ENCODE measurements at places on chromosomes 1 and 21.

DNA sequence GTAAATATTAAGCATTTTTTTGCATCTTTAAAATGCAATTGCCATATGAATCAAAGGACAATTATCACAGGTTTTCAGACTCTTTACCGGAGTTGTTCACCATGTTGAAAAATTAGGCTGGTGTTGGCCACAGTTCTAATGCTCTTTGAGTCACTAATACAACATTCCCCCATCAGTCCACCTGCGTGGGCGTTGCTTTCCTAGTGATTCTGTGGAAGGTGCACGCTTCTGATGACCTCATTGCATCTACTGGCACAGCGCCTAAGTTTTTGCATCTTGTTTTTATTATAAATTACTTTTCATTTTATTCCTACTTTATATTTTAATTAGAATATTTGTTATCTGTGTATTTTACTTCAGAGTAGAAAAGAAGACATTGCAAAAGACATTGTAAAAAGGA is 4.7 kb upstream of the F5 start:
- no peak for DNase-seq

DNA sequence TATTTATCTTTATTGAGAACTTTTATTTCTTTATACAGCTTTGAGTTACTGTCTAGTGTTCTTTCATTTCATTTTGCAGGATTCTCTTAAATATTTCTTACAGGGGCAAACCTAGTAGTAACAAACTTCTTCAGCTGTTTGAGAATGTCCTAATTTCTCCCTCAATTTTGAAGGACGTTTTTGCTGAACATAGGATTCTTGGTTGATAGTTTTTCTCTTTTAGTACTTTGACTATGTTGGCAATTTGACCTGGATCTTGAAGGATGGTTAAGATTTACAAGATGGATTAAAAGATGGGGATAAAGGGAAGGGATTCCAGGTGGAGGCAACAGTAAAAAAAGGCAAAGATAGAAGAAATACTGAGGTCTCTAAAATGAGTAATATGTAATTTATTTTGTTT is 38.9 kb downstream of the XPR1 start:
- no peak for DNase-seq

- no peak for DNase-seq
Observed at GRCh38 chr21:45864436-45864835, 117.1 kb upstream of the COL6A1 start.

- DNase-seq = peak; percentile 32
Observed at GRCh38 chr1:23216771-23217420, 406 bp downstream of the HTR1D start.

GRCh38 chr1:192579010-192579738 is 3.6 kb downstream of the RGS1 start:
- no peak for DNase-seq

DNA sequence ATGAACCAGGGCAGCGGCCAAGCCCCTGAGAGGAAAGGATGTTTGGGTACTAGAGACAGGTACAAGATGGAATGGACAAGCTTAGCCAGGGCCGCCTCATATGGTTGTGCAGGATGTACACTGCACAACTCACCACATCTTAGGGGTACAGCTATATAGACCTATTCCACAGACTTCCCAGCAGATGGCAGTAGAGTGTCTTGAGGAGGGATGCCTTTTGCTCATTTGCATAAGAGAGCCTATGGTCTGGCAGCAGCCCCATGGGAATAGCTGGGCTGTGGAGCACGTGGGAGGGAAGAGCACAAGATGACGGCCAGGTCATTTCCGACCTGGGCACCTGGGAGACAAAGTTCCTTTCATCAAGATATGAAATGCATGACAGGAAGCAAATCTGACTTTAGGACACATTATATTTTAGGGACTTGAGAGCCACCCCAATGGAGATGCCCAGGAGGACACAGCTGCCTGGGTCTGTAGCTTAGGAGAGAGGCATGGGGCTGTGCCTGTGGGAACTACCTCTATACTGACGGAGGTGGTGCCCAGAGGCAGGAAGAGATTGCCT is 215.5 kb downstream of the KCNJ6 start:
- DNase-seq = peak; percentile 81

DNA sequence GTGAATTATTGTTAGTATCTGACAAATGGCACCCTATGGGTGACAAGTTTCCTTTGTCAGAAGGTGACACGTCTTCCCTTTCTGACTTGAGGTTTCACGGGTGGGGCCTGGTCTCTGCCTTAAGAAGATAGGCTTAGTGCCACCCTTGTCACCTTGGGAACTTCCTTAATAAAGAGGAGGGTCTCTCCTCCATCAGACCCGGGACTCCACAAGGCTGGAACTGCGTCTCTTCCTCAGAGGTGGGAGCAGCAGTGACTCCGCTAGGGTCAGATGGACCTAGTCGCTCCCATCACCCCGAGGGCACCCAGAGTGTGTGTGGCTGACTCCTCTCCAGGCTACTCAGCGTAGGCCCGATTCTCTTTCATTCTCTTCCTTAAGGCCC is 774 bp upstream of the WDTC1 start:
- DNase-seq = peak; percentile 54

GRCh38 chr1:204418174-204419063 is 6.8 kb upstream of the PPP1R15B start:
- DNase-seq = peak; percentile 49

DNA sequence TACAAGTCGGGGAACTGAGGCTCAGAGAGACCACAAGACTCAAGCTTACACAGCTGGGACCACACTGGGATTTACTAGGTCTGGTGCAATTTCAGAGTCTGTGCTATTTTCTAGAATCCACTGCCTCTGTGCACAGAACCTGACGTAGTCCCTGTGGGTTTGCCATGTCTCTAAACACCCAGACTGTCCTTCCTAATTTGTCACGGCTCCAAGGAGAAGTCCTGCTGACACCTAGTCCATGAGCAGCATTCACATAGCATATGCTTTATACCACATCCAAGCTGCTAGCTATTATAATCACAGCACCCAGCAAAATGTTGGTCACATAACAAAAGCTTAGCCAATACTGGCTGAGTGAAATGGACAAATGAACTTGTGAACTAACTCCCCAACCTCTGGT is 79.0 kb upstream of the HMGB4 start:
- no peak for DNase-seq

- DNase-seq = peak; percentile 12
Observed at GRCh38 chr1:231162970-231163829, 1.3 kb downstream of the TRIM67 start.

GRCh38 chr1:222995236-222995580 is 147.8 kb downstream of the TLR5 start:
- no peak for DNase-seq

GRCh38 chr1:187959062-187959461 is 1130.3 kb downstream of the PLA2G4A start:
- no peak for DNase-seq

GRCh38 chr1:206430031-206430983 is 40.0 kb upstream of the IKBKE start:
- no peak for DNase-seq

DNA sequence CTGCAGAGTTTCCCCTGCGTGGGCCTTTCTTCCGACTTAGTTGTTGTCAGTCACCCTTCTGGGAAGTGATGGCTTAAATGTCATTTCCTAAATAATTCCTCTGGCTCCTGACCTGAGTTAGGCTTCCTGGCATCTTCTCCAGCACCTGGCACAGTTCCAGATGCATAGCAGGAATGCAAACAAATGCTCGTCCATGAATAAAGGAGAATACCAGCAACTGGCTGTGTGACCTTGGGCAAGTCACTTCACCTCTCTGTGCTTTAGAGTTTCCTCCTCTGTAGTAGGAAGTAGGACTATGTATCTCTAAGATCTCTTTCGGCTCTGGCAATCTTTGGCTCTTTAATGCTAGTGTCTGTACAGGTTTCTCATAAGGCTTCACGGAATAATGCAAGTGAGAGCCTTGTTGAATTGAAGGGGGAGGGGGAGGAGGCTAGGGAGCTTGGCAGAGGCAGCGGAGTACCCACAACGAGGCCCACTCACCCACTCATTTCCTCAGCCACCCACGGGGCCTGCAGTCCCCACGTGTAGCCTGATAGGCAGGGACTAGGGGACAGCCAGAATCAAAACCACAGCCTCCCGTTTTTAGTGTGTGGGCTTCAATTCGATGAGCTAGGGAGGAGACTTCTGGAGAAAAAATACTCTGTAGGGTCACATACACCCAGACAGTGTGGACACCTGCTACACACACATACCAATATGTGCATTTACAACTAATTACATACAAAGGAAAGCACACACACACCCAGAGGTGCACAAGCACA is 48.1 kb downstream of the TENT5C start:
- peak; percentile 47 for DNase-seq

DNA sequence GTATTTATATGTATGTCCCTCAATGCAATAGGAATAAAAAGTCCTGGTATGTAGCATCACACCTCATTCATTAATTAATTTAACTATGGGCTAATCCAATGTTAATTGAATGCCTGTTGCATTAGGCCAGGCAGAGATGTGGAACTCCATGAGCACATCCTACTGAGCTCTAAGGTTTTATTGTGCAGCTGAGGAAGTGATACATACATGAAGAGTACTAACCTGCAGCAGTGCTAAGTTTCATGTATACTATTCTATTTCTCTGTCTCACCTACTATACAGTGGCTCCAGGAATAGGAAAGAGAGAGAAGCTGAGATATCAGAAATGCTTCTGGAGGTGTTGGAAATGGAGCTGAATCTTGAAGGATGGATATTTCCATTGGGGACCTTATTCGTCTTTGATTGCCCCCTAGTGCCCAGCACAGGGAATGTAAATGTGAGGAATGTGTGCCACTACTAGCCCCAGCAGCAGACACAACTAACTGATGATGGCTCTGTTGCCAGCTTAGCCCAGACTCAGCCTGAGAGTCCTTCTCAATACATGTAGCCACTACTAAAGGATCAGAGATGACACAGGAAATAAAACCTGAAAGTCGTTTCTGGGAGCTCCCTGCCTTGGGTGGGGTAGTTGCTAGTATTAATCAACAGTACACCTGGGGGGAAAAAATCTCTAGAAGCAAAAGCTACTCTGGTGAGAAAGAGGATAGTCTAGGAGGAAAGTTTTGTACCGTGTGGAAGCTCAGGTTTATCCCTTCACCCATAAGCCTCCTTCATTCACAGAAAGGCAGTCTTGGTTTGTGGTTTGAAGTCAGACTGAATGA is 173.3 kb upstream of the FOXD3 start:
- peak; percentile 64 for DNase-seq

DNA sequence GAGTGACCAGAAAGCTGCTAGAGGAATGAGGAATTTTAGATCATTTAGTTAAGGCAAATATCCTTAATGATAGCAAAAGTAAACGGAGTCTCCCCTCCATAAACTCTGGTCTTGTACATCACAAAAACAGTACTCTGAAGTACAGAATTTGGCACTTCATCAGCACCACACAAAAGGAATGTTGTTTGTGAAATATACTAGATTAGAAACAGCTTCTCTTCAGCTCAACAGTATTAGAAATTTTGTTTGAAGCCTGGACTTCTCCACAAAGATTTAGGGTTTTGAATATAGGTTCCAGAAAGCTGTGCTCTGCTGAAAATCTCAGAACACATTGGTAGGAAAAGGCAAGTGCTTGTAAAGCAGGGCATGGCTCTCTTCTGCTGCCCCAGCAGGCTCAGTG is 135.1 kb upstream of the PTGFR start:
- no peak for DNase-seq

DNA sequence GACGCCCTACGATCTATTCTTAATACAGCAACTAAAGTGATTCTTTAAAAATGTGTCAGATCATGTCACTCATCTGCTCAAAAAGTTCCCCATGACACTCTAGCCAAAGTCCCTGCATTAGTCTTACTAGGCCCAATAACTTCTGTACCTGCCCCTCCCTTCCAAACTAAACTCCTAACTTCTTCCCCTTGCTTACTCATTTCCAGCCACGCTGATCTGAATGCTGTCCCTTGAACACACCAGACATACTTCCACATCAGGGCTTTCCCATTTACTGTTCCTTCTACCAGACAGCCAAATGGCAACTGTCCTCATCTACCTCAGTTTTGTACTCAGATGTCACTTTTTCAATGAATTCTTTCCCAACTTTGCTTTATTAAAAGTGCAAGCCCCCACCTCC is 1.2 kb downstream of the PPT1 start:
- DNase-seq = no peak

GRCh38 chr1:204087893-204088528 is 15.1 kb downstream of the SOX13 start:
- DNase-seq = no peak

DNA sequence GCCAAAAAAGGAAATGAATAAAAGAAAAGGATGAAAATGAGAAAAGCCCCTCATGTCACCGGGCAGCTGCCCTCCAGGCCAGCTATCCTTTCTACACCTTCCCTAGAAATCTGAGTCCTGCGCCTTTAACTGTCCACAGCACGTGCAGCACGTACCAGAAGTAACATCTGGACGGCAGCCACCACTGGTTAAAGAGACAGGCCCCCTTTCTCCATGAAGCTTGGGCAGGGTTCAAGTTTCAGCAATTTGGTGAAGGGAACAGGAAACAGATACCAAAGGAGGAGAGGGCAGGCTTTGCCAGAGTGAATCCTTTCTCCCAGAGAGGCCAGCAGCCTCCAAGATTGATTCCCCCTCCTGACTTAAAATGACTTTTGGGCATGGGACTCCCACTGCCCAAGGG is 3.6 kb upstream of the KIAA2013 start:
- peak; percentile 82 for DNase-seq
